ENCODE measurements at places on chromosomes 1 and 21. TPM values are rescaled to one million over a fixed set of nuclear protein-coding genes. Genes with fewer than 3 reads are reported as not detected.

HJV gene
- total RNA-seq: not detected

ZC3H12A gene
- 59.0 TPM for total RNA-seq

OR10Z1 gene
- total RNA-seq: not detected

RRAGC gene
- 20.2 TPM for total RNA-seq

KRTAP21-2 gene
- not detected for total RNA-seq

TRMT13 gene
- total RNA-seq: 7.5 TPM

CFHR2 gene
- total RNA-seq: not detected

G0S2 gene
- 163 TPM for total RNA-seq

IPP gene
- total RNA-seq: 5.8 TPM

CYYR1 gene
- 1.1 TPM for total RNA-seq

PCSK9 gene
- 39.8 TPM for total RNA-seq

SMCP gene
- not detected for total RNA-seq

MYBPHL gene
- total RNA-seq: not detected

EVA1C gene
- 6.0 TPM for total RNA-seq

IGSF3 gene
- 66.9 TPM for total RNA-seq

DEPDC1 gene
- total RNA-seq: 1.1 TPM

BGLAP gene
- not detected for total RNA-seq

GIPC2 gene
- 0.48 TPM for total RNA-seq

TP73 gene
- total RNA-seq: 0.24 TPM

PRR9 gene
- total RNA-seq: not detected

S100A4 gene
- total RNA-seq: 55.4 TPM

REG4 gene
- not detected for total RNA-seq

DLGAP3 gene
- not detected for total RNA-seq

PPIAL4G gene
- not detected for total RNA-seq

FAM76A gene
- 10.6 TPM for total RNA-seq

HSPA6 gene
- total RNA-seq: 24.3 TPM

C4BPB gene
- total RNA-seq: not detected

TENT5C gene
- total RNA-seq: 0.24 TPM

PDC gene
- not detected for total RNA-seq

INPP5B gene
- 7.0 TPM for total RNA-seq

DNM3 gene
- 1.2 TPM for total RNA-seq

TEX38 gene
- not detected for total RNA-seq

CRP gene
- total RNA-seq: not detected

NBPF3 gene
- 9.6 TPM for total RNA-seq

ST6GALNAC5 gene
- 9.2 TPM for total RNA-seq

WNT2B gene
- 0.43 TPM for total RNA-seq

VASH2 gene
- 0.24 TPM for total RNA-seq

AVPR1B gene
- total RNA-seq: not detected

TTC22 gene
- 16.8 TPM for total RNA-seq

Data from tracheal epithelial cell (primary cell).